ENCODE measurements at places on chromosomes 11 and 22. TPM values are rescaled to one million over a fixed set of nuclear protein-coding genes. Genes with fewer than 3 reads are reported as not detected.

MUC6 gene
- total RNA-seq: under 0.01 TPM

ROBO4 gene
- 93.7 TPM for total RNA-seq

SLC35C1 gene
- total RNA-seq: 10.5 TPM

FLRT1 gene
- total RNA-seq: under 0.01 TPM

UCP3 gene
- 2.4 TPM for total RNA-seq

OR51B2 gene
- total RNA-seq: 0.27 TPM

DGCR6 gene
- total RNA-seq: 8.3 TPM

ZFTA gene
- total RNA-seq: 24.0 TPM

TMPRSS13 gene
- total RNA-seq: 0.54 TPM

POTEH gene
- total RNA-seq: not detected

KLHDC7B gene
- total RNA-seq: 1.6 TPM

GVQW3 gene
- total RNA-seq: 7.0 TPM

SCO2 gene
- total RNA-seq: 7.3 TPM

CREB3L1 gene
- total RNA-seq: under 0.01 TPM

LRP4 gene
- total RNA-seq: 7.5 TPM

WBP2NL gene
- 1.6 TPM for total RNA-seq

OR52N4 gene
- total RNA-seq: 1.3 TPM

GTSE1 gene
- total RNA-seq: 1.6 TPM

KRTAP5-8 gene
- not detected for total RNA-seq

ZNF214 gene
- total RNA-seq: 1.3 TPM

GLYAT gene
- not detected for total RNA-seq

PKNOX2 gene
- not detected for total RNA-seq

SF3B2 gene
- total RNA-seq: 197 TPM

PLEKHA7 gene
- 2.7 TPM for total RNA-seq
